ENCODE measurements at places on chromosomes 5 and 9.

- no peak for DNase-seq
Observed at GRCh38 chr5:72013766-72014624, 93.3 kb upstream of the MAP1B start.

DNA sequence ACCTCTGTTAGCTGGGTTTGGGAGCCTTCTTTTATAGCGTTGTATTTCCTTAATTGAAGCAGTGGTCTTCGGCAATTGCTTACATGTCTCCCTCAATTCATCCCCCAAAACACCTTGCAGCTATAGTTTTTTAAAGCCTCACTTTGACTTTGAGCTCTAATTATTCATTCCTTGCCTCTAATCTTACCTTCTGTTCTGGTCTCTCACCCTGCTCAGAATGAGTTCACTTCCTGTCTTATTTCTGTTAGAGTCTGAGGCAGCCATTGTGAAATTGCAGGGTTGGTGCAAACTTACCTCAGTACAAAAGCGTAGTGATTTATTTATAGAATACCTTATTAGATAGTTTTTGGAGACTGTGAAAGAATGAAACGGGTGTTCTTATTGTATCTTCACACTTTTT, 35.0 kb downstream of the AOPEP start:
- DNase-seq, result no peak

DNA sequence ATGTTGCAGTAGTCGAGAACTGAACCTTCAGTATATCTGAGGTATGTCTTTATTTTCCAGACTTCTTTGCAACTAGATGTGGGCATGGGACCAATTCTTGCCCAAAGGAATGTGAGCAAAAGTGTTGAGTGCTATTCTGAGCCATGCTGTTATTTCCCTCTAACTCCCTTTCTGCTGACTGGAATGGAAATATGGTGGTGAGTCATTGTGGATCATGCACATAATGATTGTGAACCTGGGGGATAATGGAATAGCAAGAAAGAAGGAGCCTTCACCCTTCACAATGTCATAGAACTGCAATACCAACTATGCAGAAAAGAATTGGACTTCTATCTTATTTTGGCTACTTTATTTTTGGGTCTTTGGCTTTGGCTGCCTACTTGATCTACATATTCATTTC, 10.3 kb upstream of the DOCK2 start:
- DNase-seq, result no peak

- DNase-seq, result no peak
Observed at GRCh38 chr9:37187713-37188439, 67.5 kb downstream of the ZCCHC7 start.

- DNase-seq, result no peak
Observed at GRCh38 chr5:51748647-51749046, 365.4 kb downstream of the ISL1 start.

DNA sequence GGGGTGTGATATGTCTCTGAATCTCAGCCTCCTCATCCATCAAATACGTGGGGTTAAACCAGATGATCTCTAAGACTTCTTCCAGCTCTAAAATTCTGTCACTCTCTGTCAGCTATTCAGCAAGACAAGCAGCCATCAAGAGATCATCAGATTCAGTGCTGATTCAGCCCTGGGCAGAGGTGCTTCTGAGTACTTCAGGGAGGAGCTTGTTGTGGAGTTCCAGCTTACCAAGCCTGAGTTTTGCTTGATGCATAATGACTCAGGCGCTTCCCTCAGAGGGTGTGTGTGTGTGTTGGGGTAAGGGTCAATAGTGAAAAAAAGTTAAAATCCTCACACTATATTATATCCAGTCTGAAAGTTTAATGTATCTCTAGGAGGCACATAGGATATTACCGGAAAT, 29.6 kb upstream of the TAF1L start:
- no peak for DNase-seq

DNA sequence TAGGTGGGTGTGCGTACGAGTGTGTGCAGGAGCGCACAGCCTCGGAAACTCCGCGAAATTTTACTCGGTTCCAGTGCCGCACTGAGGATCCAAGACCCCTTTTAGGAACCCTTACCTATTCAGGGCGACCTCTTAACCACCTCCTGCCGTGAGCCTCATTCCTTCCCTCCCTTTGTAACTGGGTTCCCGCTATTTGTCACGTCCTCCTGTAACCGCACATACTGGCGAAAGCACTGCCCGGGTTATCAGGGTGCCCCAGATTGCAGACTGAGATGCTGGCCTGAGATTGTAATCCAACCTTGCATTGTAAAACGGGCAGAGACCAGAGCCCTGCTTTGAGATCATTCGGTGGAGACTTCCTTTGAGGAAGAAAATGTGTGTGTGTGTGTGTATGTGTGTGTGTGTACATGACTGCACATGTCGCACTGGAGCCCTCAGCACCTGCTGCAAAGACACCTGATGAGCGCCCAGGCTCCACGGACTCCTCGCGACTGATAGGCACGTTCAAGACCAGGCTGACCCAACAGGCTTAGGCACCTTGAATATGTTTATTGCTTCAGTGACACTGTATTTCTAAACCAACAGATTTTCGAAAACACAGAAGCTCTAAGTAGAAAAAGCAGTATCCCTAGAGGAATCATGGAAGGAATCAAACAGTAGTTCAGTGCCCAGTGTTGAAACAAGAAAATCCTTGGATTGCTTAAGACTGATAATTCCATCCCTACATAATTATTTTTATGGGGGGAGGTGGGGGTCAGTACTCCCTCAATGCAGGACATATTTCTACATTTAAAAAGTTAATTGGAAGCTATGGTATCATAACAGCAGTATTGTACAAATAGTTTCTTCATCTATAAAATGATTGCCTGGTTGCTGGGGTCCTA, 86.5 kb upstream of the TNFAIP8 start:
- DNase-seq, result no peak

- no peak for DNase-seq
Observed at GRCh38 chr5:133605323-133605722, 7.0 kb downstream of the FSTL4 start.

- no peak for DNase-seq
Observed at GRCh38 chr5:142122121-142122520, 13.5 kb downstream of the NDFIP1 start.

DNA sequence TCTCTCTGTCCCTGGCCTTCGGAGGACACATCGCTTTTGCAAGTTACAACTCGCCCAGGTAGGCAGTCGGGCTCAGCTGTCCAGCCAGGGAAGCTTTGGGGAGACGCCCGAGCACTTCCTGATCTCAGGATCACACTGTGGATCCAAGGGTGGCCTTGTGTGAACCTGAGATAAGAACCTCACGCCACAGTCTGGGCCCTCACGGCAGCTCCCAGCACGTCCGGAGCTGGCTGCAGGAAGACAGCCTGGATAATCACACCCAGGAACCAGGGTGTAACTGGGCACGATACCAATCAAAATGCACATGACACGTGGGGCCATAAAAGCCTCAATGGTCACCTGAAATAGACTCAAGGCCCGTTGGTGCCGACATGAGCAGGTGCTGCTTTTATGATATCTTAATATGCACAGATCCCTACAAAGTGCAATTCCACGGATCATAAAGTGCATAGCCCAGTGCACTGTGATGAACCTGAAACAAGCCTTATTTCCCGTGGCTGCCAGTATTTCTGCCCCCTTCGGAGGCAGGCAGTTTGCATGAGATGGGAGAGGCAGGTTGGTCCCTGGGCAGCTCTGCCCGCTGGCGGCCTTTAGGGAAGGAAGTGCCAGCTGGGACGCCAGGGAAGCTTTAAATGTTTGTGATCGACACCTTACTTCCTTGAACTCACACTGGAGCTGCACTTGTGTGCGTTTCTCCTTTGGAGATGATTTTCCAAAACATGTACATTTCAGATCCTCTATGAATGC, 14.5 kb downstream of the SLC6A18 start:
- no peak for DNase-seq

DNA sequence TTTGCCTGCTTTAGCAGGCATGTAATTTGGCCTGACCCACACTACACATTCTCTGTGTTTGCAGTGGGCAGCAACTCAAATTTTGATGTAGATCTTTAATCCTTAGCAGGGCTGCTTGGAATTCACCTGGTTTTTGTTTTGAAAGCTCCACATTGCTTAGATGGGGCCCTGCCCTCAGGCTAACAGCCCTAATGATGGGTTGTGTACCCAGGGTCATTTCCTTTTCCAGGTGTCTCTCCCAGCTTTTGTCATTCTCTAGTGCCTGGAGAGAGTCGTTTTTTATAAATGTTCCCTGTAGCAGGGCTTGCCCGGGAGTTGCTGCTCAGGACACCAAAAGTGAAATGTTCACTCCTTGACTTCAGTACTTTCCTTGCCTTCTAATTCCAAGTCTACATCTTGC, 126.3 kb downstream of the TRIO start:
- no peak for DNase-seq

DNA sequence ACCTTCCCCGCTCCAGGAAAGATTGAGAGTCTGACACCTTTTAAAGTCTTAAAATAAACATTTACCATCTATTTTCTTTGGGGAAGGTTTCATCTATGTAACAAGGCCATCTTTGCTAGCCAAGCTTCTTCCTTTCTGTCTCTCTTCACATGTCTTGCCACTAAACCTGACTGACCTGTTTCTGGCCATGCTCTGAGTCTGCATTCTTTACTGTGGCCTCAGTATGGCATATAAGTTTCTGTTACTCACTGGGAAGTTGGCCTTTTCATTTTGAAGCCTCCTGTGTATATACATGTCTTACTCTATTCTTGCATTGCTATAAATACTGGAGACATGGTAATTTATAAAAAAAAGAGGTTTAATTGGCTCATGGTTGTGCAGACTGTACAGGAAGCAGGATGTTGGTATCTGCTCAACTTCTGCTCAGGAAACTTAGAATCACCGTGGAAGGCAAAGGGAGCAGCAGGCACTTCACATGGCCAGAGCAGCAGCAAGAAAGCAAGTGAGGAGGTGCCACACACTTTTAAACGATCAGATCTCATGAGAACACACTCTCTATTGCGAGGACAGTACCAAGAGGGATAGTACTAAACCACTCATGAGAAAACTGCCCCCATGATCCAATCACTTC, 48.1 kb downstream of the KCNV2 start:
- DNase-seq, result no peak

- peak; percentile 5 for DNase-seq
Observed at GRCh38 chr9:88322906-88323566, 65.2 kb upstream of the SPIN1 start.

- DNase-seq, result no peak
Observed at GRCh38 chr9:78015241-78015640, 16.4 kb downstream of the GNAQ start.

DNA sequence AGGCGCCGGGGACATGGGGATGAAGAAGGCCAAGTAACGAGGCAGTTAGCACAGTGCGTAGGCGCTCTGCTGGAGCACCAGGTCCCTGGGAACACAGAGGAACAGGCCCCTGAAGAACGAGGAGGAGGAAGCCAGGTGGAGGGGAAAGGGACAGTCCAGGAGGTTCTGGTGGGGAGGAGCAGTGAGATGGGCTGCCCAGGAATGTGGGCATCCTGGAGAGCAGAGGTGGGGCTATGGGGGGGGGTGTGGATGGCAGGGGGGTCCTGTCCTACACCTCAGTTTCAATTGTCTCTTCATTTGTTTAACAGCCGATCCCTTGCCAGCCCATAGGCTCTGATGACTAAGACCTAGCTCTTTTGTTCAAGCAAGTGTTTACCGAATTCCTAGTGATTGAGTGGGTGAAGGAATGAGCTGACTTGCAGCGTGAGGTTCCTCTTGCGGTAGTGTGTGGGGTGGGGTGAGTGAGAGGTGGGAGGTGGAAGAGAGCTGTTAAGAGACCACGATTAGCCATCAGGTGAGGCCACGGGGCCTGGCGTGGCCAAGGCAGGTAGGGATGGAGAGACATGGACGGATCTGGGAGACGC, 8.4 kb upstream of the PHYHD1 start:
- no peak for DNase-seq

- no peak for DNase-seq
Observed at GRCh38 chr5:109307951-109308350, 101.8 kb downstream of the PJA2 start.

GRCh38 chr9:91775011-91775707, 174.9 kb downstream of the ROR2 start:
- peak; percentile 47 for DNase-seq

DNA sequence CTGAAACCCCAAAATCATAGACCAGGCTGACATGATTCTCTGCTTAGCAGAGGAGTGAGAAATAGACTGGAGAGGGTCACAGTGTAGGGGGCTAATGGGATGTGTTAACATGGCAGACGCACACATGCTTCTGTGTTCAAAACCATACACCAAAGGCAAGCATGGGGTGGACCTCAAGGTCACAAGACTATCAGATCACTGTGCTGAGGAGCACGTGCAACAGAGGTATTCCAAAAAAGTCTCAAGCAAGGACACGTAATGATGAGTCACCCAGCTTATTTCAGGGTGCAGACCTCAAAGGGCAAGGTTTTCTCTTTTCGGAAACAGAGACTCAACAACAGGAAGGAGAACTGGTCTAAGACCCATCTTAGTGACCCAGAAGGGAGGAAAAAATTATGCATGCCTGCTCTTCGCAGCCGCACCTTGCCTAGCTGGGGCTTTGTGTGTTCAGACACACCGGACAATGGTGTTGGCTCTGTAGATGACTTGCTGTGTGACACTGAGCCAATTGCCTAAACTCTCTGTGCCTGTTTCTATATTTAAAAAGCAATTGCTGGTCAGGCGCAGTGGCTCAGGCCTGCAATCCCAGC, 20.3 kb downstream of the WHRN start:
- peak; percentile 10 for DNase-seq

DNA sequence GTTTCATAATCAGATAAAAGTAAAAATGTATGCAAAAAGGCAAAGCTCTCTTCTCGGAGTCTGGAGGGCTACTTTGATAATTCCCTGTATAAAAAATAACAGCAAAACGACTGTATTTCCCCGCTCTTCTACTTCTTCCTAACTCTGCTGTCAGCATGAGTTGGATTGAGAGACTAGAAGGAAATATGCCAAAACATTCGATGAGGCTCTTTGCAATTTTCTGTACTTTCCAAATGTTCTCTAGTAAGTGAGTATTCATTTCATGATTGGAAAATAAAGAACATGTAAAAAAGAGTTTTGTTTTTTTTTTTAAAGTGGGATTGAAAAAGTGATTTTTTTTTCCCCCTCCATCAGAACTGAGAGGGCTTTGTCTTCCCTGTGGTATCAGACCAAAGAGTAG, 677.5 kb downstream of the ACTL7B start:
- DNase-seq, result no peak

GRCh38 chr5:17444496-17444895, 53.5 kb upstream of the TAF11L2 start:
- no peak for DNase-seq

DNA sequence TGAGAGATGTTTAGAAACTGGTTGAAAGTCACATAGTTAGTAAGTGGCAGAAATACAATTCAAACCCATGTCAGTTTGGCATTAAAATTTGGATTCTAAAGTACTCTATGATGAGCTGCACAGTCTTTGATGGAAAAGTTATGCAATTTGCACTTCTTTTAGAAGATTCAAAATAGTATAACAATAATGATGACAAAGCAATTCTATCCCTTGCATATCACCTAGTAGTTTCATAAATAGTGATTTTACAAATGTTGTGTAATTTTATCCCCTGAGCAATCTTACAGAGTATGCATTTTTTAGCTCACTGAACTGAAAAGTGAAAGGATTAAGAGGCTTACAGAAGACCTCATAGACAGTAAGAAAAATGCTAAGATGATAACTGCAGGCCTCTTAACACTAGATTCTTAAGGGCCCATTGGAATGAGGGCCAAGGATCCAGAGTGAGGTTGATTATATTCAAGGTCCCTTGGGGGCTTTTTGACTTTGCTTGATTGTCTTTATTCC, 3.7 kb downstream of the C5orf46 start:
- no peak for DNase-seq

- no peak for DNase-seq
Observed at GRCh38 chr5:137273511-137273910, 225.6 kb downstream of the SPOCK1 start.
